ENCODE measurements at places on chromosomes 7 and 10.

DNA sequence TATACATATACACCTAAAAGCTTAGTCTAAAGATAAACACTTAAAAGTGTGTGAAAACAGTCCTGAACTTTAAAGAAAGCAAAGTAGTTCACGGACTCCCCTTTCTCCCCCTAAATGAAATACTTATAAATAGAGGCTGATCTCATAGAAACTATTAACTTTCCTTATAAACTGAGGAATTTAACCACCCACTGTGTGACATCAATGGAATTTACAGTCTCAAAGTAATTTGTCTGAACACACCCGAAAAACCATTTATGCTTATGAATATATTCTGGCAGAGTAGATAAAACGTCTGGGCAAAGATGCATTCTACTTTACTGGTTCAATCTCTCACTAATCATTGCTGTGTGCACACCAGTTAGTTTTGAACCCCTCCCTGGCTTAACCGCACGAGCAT, 181.8 kb upstream of the DGKB start:
- no peak for DNase-seq

GRCh38 chr7:22622116-22622785, 104.7 kb upstream of the IL6 start:
- no peak for DNase-seq

GRCh38 chr7:117172283-117172682, 150.6 kb downstream of the WNT2 start:
- no peak for DNase-seq

- no peak for DNase-seq
These were observed 4.7 kb downstream of the PPA1 start for GRCh38 chr10:70228491-70228890.

- DNase-seq: no peak
These were observed 103.5 kb upstream of the NANOS1 start for GRCh38 chr10:118926072-118926417.

GRCh38 chr10:35341521-35341920, 5.2 kb downstream of the CCNY start:
- DNase-seq: no peak

- DNase-seq: no peak
These were observed 123.4 kb upstream of the ZNF746 start for GRCh38 chr7:149620961-149621360.

DNA sequence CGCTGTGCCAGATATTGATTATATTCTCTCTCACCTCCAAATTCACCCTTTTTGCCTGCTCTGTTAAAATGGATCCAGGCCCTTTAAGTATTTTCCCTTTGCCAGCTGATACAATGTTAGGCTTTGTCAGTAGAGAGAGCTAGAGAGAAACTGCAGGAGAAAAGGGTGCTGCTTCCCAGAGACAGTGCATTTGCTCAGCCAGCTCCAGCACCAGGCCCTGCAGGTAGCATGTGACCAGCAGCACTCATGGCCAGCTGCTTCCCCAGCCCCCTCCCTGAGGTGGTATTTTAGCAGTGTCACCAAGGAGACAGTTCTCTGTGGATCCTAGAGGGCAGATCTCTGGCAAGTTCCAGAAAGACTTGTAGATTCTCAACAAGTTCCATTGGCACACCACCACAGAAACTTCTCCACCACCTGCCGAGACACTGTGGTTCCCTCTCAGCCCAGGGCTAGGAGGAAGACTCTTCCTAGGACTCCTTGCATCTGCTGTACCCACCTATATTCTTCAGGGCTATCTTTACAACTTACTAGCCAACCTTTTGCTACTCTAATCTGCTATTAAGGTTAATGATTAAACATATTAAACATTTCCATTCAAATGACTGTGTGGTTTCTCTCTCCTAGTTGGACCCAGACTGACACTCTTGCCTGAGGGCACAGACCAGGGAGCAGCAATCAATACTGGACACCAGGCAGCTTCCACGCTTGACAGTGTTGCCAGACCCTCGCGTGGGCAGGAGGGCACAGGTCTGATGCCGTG, 35.6 kb upstream of the ADAM12 start:
- no peak for DNase-seq

- DNase-seq: no peak
These were observed 160.5 kb upstream of the PRSS58 start for GRCh38 chr7:142418326-142418725.

- no peak for DNase-seq
These were observed 35.3 kb upstream of the ZRANB1 start for GRCh38 chr10:124906551-124907001.

DNA sequence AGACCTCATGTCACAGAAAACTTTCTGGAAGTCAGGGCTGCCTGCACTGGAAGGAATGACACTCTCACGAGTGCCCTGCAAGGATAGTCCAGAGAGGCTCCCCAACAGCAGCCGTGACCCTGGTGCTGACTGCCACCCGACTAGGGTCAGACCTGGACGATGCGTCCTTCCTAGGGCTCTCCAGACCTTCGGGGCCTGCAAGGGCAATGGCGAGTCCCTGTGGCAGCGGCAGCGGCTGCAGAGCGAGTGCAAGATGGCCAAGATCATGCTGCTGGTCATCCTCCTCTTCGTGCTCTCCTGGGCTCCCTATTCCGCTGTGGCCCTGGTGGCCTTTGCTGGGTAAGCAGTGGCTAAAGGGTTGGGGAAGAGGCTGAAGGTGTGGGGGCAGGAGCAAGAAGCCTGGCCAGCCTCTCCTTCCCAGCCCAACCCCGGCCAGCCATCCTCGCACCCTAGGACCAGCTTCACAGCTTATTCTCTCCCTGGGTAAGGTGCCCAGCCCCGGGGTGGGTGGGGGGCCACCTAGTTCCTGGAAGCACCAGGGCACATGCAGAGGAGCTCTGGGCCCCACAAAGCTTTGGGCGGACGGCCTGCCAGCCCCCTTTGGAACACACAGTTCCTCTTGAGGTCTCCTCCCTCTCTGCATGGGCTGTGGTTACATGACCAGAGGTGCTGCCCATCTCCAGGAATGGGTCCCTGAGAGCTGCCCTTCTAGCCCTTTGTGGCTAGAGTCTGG, 5.5 kb downstream of the OPN4 start:
- DNase-seq: no peak

DNA sequence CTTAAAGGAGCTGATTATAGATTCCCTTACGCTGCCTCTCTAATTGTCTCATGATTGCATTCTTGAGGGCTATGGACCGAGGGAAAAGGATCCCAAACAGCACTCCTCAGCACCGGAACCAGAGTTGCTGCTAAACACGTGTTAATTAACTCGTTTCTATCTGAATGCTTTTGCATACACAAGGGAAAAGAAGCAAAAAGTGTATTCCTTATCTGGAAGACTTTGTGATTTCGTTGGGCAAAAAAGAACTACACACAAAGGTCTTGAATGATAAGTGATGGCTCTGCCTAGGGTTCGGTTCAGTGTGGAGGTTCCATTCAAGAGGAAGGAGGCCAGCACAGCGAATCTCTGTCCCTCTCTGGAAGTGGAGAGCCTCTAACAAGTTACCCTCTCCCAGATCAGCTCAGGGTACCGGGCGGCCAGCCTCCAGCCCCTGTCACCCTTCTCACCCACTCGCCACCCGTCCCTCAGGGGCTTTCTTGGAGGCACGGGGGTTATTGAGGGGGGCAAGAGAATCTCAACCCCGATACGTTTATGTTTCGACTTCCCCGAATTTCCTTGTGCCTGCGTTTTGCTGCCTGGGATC, 515 bp upstream of the SLC4A2 start:
- DNase-seq: no peak

DNA sequence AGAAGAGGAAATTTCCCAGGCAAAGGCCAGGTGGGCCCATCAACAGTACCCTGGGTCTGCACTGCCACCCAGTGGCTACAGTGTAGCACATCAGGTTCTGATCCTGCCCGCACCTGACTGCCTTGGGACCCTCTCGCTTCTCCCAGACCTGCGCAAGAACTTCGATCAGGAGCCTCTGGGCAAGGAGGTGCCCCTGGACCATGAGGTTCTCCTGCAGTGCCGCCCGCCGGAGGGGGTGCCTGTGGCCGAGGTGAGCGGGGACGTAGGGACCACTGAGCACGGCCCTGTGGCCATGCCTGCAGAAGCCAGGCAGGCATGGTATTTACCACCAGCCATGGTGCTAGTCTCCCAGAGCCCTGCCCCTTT, 33.9 kb upstream of the SLC29A3 start:
- DNase-seq: peak; percentile 50

DNA sequence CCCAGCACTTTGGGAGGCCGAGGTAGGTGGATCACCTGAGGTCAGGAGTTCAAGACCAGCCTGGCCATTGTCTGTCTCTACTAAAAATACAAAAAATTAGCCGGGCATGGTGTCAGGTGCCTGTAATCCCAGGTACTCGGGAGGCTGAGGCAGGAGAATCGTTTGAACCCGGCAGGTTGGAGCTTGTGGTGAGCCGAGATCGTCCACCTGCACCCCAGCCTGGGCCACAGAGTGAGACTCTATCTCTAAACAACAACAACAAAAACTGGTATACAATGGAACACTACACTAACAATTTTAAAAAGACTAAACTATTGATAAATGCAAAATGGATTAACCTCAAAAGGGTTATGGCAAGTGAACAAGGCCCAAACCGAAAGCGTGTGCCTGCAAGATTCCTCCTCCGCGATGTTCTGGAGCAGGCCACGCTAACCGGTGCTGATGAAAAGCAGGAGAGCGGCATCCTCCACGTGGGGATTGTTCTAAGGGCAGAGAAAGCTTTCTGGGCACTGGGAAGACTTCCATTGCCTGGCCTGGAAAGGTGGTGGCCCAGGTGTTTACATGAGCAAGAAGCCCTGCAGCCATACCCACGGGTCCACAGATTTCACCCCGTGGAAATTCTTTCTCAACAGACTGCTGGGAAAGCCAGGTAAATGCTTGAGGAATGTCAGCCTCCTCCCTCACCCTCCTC, 53.8 kb downstream of the PDGFA start:
- DNase-seq: no peak

DNA sequence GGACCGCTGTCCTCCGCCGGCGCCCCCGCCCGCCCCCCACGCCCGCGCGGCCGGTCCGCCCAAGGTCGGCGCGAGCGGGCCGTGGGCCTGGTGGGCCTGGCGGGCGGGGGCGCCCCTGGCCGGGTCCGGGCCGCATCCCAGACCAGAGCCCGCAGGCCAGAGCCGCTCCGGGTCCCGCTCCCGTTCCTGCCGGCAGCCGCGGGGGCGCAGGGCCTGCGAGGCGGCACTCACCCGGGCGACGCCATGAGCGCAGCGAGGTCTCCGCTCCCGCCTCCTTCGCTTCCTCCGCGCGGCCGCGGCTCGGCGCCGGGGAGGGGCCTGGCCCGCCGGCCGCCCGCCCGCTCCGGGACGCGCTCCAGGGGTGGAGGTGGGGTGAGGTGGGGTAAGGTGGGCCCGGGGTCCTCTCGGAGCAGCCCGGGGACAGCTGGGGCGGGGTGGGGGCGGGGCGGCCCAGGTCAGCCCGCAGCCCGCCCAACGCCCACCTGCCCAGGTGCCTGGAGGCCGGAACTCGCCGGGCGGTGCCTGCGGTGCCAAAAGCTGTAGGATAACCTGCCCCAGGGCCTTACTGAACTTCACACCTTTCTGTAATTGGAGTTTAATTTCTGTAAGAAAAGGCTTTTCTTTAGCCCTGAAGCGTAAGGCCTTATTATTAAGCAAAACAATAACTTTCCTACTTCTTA, at the start of gene URGCP:
Gene URGCP, minus strand, starts transcription at position 266 of the 680 bp plus-strand sequence. Its CDS starts 21 bp downstream, at position 245.
- peak; percentile 51 for DNase-seq

DNA sequence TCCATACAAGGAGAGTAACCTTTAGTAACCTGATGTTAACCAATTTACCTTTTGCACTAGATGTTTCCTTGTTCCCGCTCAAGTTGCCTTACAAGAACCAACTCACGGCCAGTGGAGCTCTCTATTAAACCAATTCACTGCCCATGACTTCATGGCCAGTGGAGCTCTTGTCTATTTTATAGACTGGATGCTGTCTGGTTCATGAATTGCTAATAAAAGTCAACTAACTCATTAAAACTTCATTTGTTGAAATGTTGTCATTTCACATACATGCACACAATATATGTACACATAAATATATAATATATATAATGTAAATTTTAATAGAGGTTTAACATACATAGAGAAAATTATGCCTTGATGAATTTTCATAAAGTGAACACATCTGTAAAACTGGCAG, 216.3 kb downstream of the RNLS start:
- DNase-seq: no peak

DNA sequence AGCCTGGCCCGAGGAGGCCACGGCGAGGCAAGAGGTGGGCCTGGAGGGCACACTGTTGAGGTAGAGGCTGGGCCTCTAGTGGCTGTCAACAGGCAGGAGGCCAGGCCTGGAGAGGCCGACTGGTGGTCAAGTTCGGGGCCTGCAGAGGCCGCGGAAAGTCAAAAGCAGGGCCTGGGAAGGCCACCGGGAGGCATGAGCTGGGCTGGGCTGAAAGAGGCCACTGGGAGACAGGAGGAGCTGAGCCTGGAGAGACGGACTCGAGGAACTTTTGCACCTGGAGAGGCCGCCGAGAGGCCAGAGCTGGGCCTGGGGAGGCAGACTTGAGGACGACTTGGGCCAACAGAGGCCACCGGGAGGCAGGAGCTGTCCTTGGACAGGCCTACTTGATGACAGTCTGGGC, 321.2 kb downstream of the ZNF479 start:
- no peak for DNase-seq

DNA sequence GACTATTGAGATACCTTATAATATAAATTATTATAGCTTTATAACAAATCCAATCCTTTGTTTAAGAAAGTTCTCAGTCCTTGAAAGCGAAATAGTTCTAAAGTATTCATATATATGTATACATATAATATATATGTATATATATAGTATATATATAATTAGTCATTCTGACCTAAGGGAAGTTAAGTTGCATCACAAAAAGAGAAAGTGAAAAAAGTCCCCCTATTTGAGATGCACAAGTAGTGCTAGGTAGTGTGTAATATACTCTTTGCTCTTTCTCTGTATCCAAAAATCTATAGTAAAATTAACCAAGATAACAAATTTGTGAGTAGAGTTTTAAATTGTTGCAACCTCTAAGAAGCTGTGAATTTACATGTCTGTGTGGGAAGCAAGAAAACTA, 13.3 kb upstream of the IFIT1B start:
- DNase-seq: no peak

GRCh38 chr10:122500726-122501125, 39.4 kb downstream of the HTRA1 start:
- no peak for DNase-seq

DNA sequence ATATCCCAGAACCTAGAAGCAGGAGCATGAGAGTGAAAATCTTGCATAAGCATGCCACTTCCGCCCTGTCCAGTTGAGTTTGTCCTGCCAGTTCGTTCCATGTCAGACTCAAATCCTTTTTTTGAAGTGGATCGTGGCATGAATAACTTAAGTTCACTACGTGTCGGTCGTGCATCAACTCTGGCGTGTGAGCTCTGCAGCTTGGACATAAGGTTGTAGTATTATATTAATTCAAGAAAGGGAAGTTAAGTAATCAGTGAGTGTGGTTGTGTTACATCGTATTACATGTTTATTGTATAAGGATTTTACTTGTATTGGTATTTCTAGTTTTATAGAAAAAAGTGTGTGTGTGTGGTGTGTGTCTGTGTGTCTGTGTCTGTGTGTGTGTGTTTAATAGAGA, 23.0 kb downstream of the CDC123 start:
- DNase-seq: no peak

GRCh38 chr10:48442090-48442808, 135.8 kb downstream of the MAPK8 start:
- no peak for DNase-seq

DNA sequence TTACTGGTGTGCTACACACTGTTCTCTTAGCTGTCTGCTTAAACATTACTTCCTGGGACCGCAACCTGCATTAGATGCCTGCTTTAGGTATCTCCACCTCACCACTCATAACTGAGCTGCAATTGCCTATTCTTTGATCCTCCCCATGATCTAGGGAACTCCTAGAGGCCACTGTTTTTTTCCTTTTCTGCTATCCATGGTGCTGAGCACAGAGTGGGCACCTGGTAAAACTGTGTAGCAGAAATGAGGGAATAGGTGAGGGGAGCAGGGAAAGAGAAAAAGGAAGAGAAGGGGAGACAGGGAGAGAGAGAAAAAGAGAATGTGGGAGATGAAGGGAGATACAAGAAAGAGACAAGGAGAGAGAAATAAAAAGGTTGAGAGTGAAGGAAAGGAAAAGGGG, 434.9 kb downstream of the ADRA2A start:
- no peak for DNase-seq

Measured in cardiac muscle cell (in vitro differentiated cells and primary cell).